ENCODE measurements at places on chromosomes 11 and 22.
A peak's percentile ranks its signal among the peaks of the same experiment; 100 is the strongest.

DNA sequence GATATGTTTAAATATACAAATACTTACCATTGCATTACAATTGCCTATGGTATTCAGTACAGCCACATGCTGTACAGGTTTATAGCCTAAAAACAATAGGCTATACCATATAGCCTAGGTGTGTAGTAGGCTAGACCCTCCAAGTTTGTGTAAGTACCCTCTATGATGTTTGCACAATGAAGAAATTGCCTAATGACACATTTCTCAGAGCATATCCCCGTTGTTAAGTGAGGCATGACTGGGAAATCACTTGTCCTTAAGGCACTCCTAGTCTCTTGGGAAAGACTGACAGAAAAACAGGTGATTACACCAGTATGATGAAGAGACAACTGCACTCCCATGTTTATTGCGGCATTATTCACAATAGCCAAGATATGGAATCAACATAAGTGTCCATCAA lies 187.2 kb downstream of the SPON1 start:
- no peak for DNase-seq

GRCh38 chr11:48001438-48002021 lies 21.2 kb downstream of the PTPRJ start:
- peak; percentile 94 for DNase-seq

DNA sequence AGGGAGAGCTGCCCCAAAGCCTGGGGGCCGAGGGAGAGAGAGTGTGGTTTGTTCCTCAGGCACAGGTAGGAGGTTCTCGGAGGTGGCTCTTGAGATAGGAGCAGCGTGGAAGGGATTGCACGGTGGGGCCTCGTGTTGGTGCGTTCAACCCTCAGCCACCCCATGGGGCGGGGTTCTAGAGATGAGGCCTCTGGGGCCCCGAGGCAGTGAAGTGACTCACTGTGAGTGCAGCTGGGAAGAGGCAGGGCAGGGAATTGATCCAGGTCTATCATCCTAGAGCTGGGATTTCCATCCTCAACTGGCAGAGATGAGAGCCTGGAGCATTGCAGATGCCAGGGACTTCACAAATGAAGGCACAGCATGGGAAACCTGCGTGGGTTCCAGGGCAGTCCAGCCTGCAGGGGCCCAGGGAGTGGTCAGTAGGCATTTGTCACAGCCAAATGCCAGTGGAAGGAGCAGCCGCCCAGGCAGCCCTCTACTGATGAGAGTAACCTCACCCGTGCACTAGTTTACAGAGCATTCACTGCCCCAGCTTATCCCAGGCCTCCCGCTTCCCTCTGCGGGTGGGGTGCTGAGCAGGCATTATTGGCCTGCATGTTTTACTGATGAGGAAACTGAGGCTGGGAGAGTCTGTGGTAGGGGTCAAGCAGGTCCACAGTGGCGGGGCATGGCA lies 5.1 kb upstream of the SMARCB1 start:
- DNase-seq: no peak

DNA sequence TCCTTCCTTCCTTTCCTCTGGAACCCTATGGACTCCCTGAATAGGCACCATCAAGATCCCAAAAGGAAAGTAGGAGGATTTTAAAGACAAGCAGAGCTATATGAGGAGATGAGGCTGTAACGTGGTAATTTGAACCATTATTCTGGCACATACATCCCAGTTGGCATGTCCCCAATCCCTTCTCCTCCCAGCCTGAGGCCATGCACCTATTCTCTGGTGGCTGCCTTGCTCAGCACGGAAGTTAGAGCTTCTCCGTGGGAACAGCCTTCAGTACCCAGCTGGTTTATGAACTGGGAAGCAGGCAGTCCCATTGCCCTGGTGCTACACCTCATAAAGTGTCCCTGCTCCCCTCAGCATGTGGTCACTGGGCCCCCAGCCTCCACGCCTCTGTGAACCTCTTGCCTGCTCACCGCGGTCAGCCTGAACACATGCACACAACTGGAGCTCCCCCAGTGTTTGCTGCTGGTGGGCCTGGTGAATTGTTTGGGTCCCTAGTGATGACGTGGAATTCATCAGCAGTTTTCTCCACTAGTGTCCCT lies 139.9 kb upstream of the PLET1 start:
- DNase-seq: no peak

DNA sequence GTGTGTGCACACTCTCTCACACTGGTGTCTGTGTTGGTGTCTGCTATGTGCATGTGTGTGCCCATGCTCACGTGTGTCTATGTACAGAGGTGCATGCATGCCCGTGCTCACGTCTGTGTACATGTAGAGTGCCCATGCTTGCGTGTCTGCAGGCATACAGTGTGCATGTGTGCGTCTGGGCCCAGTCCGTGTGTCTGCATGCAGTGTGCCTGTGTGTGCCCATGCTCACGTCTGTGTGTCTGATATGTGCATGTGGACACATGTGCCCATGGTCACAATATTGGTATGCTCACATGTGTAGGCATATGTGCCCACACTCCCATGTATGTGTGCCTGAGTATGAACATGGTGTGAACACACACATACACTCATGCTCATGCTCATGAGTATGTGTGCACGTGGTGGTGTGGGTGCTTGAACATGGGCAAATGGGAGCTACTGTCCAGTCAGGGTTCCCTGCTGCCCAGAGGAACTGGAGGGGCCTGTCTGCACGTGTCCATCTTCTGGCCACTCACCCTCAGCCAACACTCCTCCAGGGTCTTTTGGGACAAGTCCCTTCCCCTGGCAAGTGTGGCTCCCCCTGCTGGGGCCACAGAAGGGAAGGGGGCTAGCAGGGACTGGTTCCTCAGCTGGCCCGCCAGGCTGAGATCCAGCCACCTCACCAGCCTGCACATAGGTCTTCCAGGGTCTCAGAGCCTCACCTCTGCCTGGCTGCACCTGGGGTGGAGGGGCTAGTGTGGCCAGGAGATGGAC lies 7.3 kb upstream of the TBX1 start:
- no peak for DNase-seq

GRCh38 chr22:22952531-22953280 lies 65.1 kb downstream of the IGLL5 start:
- no peak for DNase-seq

GRCh38 chr11:116693593-116694348 lies 79.0 kb downstream of the BUD13 start:
- DNase-seq: no peak

DNA sequence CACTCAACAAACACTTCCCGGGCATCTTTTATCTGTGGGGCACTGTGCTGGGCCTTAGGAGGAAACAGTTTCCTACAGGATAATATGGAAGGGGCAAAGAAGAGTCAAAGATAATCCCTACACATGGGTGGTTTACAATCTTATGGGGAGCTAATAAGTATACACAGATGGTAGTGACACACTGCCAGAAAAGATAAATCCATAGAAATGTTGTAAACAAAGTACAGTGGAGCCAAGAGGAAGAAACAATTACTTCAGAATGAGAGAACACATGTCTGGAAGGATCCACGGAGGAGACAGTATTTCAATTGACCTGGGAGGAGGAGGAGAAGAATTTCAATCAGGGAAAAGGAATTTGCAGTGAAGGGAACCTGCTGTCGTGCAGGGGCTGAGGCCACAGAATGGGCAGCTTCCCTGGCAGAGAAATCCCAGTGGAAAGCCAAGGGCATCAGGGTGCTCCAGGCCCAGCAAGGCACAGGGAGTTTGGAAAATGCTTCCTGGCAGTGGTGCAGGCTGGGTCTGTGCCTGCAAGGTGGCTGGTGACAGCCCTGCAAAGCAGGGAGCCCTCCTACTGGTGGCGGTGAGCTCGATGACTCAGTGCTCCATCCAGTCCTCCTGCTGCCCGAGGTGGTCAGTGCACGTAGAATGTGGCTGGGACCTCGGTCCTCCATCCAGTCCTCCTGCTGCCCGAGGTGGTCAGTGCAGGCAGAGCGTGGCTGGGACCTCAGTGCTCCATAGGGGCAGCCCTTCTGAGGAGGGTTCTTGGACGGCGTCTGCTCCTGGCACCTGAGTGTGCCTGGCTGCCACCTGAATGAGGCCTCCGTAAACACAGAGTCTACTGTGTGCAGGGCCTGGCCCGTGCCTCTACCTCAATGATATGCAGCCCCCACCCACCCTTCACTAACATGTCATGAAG lies 444.3 kb upstream of the B3GAT1 start:
- no peak for DNase-seq

DNA sequence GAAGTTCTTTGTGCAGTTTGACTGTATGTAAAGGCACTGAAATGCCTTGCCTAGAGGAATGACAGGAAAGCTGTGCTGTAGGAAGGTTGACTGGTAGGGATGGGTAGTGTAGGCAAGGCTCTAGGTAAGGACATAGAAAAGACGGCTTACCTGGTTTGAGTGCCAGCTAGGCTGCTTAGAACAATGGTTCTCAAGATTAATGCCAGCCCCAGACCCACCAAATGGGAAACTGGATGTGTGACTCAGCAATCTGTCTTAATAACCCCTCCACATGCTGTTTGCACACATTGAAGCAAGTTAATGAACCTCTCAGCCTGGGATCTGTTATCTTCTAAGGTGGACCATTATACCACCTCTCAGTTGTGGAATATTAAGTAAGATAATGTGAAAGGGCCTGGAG lies 3.7 kb downstream of the RPS3 start:
- DNase-seq: no peak

- DNase-seq: no peak
Observed at GRCh38 chr11:27028561-27028965, 12.1 kb upstream of the BBOX1 start.

DNA sequence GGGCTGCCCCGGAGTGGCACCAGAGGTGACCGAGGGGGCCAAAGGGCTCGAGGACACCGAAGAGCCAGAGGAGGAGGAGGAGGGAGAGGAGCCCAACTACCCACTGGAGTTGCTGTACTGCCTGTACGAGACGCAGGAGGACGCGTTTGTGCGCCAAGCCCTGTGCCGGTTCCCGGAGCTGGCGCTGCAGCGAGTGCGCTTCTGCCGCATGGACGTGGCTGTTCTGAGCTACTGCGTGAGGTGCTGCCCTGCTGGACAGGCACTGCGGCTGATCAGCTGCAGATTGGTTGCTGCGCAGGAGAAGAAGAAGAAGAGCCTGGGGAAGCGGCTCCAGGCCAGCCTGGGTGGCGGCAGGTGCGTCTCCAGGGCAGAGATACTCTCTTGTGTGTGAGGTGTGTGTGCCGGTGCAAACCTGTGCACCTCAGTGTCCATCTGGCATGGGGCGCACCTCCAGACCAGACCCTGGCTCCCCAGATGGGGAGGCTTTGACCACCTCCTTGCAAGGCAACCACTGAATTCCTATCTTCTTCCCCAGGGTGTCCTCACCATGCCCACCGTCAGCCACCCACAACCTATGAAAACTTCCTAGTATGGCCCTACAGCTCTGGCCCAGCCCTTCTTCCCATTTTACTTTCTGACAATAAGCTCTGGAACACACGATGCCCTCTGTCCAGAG lies 3.4 kb downstream of the NLRP6 start:
- no peak for DNase-seq

GRCh38 chr22:31826443-31826842 lies 72.6 kb downstream of the DEPDC5 start:
- DNase-seq: no peak

DNA sequence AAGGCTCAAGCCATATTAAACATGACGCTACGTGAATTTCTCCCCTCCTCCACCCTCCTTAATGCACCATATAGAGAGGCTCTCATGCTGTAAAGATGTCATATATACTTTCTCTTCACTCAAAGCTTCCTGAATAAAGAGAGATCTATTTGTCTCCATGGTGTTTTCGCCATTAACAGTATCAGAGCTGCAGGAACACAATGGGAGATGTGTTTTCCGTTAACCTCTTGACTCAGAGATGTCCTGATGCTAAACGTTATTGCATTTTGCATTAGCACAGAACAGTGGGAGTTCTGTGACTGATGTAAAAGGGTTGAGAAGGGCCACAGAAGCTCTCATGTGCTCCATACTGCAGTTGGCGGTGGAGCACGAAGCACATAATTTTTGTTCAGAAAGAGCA lies 25.7 kb upstream of the BLID start:
- DNase-seq: no peak

- no peak for DNase-seq
Observed at GRCh38 chr11:121117788-121118187, 16.7 kb downstream of the TECTA start.

DNA sequence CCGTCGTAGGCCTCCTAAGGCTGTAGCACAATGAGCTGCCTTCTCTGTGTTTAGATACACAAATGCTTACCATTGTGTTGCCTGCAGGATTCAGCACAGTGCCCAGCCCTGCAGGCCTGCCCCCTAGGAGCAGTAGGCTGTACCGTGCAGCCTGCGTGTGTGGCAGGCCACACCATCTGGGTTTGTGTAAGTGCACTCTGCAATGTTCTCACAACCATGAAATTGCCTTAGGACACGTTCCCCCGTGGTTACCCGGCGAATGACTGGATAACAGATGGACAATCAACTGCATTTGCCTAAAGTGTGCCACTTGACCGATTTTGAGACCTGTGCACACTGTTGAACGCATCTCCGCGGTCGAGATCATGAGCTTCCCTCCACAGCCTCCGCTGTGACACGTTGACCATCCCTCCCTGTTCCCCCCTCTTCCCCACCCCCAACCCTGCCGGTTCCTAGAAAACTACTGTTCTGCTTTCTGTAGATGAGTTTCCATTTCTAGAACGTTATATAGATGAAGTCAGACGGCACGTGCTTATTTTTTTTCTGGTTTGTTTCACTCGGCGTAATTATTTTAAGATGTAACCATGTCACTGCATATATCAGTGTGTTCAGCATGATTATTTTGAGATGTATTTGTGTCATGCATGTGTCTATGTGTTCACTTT lies 22.2 kb upstream of the CTSD start:
- no peak for DNase-seq

- DNase-seq: no peak
Observed at GRCh38 chr22:35217527-35217926, 39.8 kb upstream of the HMGXB4 start.

DNA sequence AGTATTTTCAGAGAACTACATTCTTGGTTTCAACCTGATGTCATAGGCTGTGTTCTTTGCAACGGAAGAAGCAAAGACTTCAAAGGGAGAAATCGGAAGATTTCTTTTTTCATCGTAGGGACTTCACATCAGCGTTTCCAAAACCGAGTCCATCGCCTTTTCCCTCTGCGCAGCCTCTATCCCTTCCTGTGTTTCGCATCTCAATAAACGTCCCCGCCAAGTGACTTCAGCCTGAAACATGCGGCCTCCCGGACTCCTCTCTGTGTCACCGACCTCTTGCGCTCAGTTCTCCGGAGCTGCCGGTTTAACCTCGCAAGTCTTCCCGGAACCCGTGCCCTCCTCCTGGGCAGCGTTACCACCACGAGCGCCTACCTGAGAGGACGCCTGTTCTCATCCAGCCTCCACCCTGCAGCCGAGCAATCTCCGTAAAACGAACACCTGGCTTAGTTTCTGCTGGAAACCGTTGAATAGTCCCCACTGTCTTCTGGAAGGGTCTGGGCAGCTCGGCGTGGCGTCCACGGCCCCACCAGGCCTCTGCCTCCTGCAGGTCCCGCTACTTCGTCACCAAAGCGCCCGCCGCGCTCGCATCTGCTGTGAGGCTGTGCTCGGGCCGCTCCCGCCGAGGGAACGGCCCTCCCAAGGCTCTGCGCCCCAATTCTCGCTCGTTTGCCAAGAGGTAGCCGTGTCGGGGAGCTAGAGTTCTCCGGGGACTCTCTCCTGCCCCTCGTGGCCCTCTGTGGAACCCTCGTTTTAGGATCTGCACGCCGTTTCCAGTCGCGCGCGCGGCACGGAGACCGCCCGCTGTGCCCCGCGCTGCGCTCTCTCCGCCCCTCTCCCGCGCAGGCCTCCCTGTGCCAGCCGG lies at the start of gene GLB1L3:
Gene GLB1L3 (plus strand): TSS at position 846 of the 862 bp plus-strand sequence. CDS start 362 bp downstream, outside the sequence.
- peak; percentile 69 for DNase-seq

All from CD4-positive, alpha-beta T cell treated with Interferon alpha-2 for 1 hour (primary cell).